ENCODE measurements at places on chromosomes 12 and 14.

GRCh38 chr14:19902409-19902808 is 18.0 kb upstream of the OR4K5 start:
- DNase-seq, result no peak

DNA sequence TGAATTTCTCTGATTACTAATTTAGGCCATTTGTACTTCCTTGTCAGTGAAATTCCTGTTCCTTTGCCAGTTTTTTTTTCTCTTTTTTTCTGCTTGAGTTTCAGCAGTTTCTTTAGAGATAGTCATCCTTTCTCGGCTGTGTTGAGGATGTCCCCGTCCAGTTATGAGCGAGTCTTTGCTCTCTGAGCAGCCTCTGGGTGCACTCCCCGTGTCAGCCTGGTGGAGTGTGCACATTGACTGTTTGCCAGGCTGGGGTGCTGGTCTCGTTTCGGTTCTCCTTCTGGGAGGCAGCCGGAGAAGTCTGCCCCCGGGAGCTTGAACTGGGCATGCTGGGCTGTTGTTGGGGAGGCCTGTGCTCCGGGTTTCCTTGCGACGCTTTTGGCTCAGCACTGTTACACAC is 3.0 kb downstream of the PACS2 start:
- no peak for DNase-seq

DNA sequence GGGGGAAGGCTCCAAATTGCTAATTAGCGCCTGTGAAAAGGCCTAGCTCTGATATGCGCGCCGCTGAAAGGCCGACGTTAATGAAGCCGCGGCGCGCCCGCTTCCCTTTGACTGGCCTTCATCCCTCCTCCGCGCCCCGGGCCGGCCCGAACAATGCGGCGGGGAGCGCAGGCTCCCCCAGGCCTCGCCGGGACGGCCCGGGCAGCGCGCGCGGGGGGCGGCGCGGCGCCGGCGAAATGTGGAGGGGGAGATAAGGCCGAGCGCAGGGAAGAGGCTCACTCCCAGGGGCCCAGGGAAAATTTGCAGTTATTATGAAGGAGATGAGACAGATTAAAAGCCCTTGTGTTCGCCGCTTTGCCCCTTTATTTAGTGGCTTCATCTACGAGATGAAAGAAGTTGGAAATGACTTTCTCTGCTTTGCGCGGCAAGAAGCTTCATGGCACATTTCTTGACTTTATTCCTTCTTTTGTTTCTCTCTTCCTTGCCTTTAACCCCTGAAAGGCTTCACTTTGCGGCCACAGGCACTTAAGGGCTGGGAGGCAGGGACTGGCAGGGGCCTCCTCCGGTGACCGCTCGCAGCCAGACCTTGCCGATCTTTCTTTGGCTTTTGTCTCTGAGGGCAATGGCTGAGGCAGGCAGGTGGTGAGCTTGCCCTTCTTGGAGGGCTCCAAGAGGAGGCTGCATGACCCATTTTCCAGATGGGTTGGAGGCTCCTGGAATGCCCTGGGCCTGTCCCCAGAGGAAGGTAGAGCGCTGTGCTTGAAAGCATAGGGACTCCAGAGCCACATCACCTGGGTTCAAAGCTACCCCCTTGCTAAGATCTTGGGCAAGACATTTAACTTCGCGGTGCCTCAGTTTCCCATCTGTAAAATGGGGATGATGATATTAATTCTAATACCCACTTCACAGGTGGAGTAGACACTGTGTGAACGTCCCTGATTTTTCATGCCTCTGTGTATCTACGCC is 12.7 kb upstream of the GPATCH2L start:
- no peak for DNase-seq

GRCh38 chr14:49173765-49174373 is 412.3 kb downstream of the RPS29 start:
- no peak for DNase-seq

DNA sequence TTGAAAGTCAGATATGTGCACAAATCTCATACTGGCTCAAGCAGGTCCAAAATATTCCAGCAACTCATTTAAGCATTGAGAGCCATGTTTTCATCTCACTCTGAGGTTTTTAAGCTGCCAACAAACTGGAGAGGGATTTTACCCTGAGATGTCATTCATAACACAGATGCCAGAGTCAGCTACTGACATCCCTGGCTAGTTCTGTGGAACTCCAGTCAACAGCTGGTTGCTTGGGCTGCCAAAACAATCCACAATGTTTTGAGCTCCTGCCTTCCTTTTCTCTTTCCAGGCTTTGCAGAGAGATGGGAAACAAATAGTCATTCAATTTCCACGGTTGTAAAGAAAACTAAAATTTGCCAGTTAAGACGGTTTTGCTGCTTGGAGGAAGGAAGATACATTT is 621.2 kb upstream of the FBXO33 start:
- DNase-seq, result no peak

GRCh38 chr12:52535574-52535973 is 15.4 kb upstream of the KRT5 start:
- no peak for DNase-seq

DNA sequence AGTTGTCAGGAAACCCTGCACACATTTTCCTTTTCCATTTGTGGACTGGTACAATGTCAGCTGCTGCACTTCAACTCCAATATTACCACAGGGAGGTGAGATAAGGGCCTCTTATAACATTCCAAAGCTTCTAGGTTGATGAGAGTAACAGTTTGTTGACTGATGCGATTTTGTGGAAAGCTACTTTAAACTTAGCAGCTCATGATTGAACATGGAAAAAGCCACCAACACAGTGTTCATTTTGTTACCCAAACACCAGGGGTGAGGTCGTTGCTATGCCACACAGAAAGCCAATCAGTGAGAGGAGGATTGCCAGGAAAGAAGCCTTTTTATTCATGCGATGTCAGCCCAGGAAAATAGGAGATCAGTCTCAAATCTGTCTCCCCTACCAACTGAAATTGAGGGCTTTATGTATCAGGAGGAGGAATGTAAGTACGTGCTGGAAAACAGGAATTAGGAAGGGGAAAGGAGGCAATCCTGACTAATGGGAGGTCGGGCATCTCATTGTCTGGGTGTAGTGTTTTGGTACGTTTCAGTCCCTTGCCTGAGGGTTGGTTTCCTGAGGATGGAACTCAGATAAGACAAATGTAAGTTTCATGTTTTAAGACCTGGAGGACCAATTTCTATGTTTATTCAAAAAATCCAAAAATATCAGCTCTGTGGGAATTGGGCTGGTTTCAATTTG is 92.7 kb upstream of the PLEKHA5 start:
- no peak for DNase-seq

GRCh38 chr12:85179680-85180270 is 100.2 kb upstream of the ALX1 start:
- no peak for DNase-seq

DNA sequence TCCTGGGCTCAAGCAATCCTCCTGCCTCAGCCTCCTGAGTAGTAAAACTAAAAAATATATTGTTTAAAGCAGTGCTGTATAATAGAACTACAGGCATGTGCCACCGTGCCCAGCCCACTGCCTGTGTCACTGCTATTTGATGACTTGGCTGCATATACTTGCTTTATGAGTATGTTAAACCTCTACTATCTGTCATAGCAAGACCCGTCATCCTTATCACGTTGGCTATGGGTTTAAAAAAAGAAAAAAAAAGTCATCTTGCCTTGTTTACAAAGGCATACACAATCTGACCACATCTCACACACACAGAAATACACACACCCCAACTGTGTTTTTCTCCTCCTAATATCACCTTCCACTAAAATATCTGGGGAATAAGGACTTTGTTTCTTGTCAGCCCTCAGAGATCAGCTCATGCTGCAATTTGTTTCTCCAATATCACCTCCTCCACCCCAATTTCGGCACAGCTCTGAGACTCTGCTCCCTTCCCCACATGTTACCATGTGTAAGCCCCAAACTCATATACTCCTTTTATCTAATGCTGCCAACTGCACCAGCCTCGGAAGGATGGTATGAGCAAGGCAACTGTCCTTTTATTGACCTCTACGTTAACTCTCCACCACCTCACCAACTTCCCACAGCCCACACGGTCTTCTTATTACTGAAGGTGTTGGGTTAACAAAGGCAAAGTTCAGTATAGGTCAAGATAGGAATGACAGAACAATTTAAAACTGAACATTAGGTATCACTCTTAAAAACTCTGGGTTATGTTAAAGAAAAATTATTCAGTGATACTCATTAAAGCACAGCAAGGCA is 802 bp upstream of the TMPRSS12 start:
- DNase-seq, result no peak

GRCh38 chr14:31263485-31264133 is 56.0 kb upstream of the HECTD1 start:
- DNase-seq, result no peak

- no peak for DNase-seq
These were observed 44.7 kb upstream of the AMIGO2 start for GRCh38 chr12:47124451-47124850.

- no peak for DNase-seq
These were observed 240.0 kb downstream of the MDGA2 start for GRCh38 chr14:47435331-47435965.

- no peak for DNase-seq
These were observed 117.3 kb downstream of the BEGAIN start for GRCh38 chr14:100469632-100470522.

DNA sequence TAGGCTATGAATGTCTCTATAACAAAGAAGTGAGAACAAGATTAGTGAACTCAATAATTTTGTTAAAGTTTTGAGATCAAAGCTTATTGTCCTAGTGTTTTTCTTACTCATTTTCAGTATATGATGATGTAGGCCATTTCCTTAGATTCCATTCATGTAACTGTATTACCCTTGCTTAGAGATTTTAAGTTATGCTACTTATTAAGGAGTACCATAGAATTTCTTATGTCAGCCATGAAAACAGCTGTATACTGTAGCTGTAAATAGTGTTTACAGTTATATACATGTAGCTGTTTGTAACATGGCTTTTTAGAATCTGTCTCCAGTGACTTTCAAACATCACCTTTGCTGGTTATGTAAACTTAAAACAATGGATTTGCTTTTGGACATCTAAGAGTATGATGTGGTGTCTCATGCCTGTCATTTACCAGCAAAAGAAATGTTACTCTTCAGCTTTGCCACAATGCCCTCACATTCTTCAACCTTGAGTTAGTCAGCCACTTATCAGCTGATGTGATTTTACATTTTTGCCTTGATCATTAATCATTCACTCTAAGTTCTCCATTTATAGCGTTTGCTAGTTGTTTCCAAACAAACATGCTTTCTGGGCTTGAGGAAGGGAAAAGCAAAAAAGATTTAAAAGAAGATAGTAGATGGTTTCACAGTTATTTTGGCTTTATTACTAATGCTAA is 55.5 kb downstream of the SLC16A7 start:
- DNase-seq, result no peak

GRCh38 chr14:95023886-95024285 is 133.4 kb downstream of the DICER1 start:
- no peak for DNase-seq
